Stimulated activated CD4-positive, alpha-beta T cell treated with anti-CD3 and anti-CD28 coated beads, Interleukin-4, amount 100 ng/mL, for 48 hours (primary cell): ENCODE measurements at places on chromosomes 13 and 19.

GRCh38 chr13:37884674-37885073, 15.1 kb upstream of the TRPC4 start:
- DNase-seq: no peak

- no peak for DNase-seq
These were observed 420.4 kb downstream of the NDFIP2 start for GRCh38 chr13:79901336-79901735.

GRCh38 chr13:88824218-88824617, 1153.0 kb downstream of the SLITRK5 start:
- DNase-seq: no peak

DNA sequence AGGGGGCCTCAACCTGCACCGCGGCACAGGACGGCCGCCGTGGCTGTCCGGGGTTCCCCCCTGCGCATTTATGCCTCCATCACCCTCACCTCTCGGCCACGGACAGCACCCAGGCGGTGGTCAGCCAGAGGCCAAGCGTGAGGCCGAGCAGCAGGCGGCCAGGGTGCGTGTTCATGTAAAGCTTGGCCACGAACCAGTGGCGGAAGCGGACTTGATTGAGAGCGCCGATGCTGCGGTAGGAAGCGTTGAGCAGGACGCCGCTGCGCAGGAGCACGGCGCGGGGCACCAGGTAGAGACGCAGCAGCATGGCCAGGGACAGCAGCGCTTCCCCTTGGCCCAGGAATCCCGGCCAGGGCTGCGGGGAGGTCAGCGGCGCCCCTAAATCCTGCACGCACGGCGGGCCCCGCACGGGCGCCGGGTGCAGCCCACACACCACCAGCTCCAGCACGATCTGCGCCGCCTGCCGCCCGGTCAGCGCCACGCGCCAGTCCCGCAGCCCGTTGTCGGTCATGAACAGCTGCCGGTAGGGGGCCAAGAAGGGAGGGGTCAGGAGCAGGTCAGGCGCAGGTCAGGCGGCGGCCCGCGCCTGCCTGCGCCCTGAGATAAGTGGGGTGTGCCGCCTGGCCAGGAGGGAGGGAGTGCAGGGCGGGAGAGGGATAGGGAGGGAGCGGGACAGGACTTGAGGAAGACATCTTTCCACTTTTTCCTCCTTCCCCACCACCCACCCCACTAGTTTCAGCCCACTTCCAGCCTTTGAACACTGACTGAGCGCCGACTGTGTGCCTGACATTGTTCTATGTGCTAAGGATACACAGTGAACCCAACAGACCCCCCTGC, 6.5 kb downstream of the KCNN4 start:
- DNase-seq: no peak
